ENCODE measurements at places on chromosomes 3 and 15. TPM values are rescaled to one million over a fixed set of nuclear protein-coding genes. Genes with fewer than 3 reads are reported as not detected.

The SLC24A5 gene
- 0.84 TPM for total RNA-seq

The AMOTL2 gene
- total RNA-seq, result 119 TPM

The CLRN1 gene
- not detected for total RNA-seq

The GOLGA8S gene
- 0.20 TPM for total RNA-seq

The TLR9 gene
- total RNA-seq, result 0.87 TPM

The GTF2A2 gene
- total RNA-seq, result 73.6 TPM

The CYP1A1 gene
- total RNA-seq, result 2.4 TPM

The PLS1 gene
- total RNA-seq, result 26.0 TPM

The ADPRH gene
- 26.5 TPM for total RNA-seq

The SAMMSON gene
- total RNA-seq, result not detected

The SLTM gene
- total RNA-seq, result 84.0 TPM

The MCF2L2 gene
- 1.2 TPM for total RNA-seq

The TEX55 gene
- total RNA-seq, result not detected

The AAGAB gene
- 26.6 TPM for total RNA-seq

The CHL1 gene
- total RNA-seq, result 16.0 TPM

The CFAP20DC gene
- not detected for total RNA-seq

The CTXN2 gene
- total RNA-seq, result not detected

The PTPRG gene
- 86.7 TPM for total RNA-seq

The CASR gene
- total RNA-seq, result 0.20 TPM

The CLDN18 gene
- 197 TPM for total RNA-seq

The GREM1 gene
- total RNA-seq, result 2.8 TPM

The FXR1 gene
- 97.3 TPM for total RNA-seq

The HOMER2 gene
- 16.4 TPM for total RNA-seq

The A4GNT gene
- total RNA-seq, result not detected

The TUBGCP5 gene
- total RNA-seq, result 19.2 TPM

The CCDC54 gene
- total RNA-seq, result not detected

The LYZL4 gene
- not detected for total RNA-seq

The TMEM212 gene
- total RNA-seq, result not detected

The LMAN1L gene
- total RNA-seq, result not detected

The SPSB4 gene
- total RNA-seq, result 1.2 TPM

The CD80 gene
- total RNA-seq, result 7.9 TPM

The NPAP1 gene
- 0.17 TPM for total RNA-seq

The ADAMTS17 gene
- 6.2 TPM for total RNA-seq

The HRG gene
- not detected for total RNA-seq

The FEZF2 gene
- not detected for total RNA-seq

The CLEC3B gene
- total RNA-seq, result 265 TPM

The GABRR3 gene
- not detected for total RNA-seq

The MYRIP gene
- total RNA-seq, result 5.9 TPM

The NDN gene
- total RNA-seq, result 30.7 TPM

The TMEM108 gene
- 15.4 TPM for total RNA-seq

The DCBLD2 gene
- total RNA-seq, result 35.8 TPM

The PTPN9 gene
- 26.0 TPM for total RNA-seq

The ZNF502 gene
- total RNA-seq, result 4.1 TPM

The TTLL13 gene
- total RNA-seq, result not detected

The PARL gene
- 44.8 TPM for total RNA-seq

The ETV5 gene
- 56.3 TPM for total RNA-seq

The SLC28A2 gene
- 0.35 TPM for total RNA-seq

The INSYN1 gene
- total RNA-seq, result 6.2 TPM

The ZPLD1 gene
- total RNA-seq, result not detected

The PTX3 gene
- 7.2 TPM for total RNA-seq

The DAPK2 gene
- 73.3 TPM for total RNA-seq

The GOLGA8T gene
- 0.20 TPM for total RNA-seq

The LRRC31 gene
- total RNA-seq, result 1.7 TPM

The DPPA4 gene
- not detected for total RNA-seq

The IMPG2 gene
- 0.29 TPM for total RNA-seq
